ENCODE measurements at places on chromosomes 3 and 15. TPM values are rescaled to one million over a fixed set of nuclear protein-coding genes. Genes with fewer than 3 reads are reported as not detected.

DNA sequence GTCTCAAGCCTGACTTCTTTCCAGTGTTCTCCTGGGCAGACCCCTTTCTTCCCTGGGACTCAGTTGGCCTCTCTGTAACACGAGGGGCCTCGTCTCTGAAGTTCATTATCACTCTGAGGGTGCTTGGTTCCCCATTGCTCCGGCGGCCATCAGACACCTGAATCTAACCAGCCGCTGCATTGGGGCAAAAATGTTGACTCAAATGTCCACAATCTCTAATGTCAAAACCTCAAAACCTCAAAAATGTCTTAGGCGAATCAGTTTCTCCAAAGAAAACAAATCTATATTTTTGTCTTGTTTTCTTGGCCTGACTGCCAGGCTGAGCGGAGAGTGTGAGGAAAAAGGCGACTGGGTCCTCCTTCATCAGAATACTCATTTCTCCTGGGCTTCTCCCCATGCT lies 220.7 kb downstream of the VPS13C start:
- no peak for DNase-seq

MOBP gene
- polyA plus RNA-seq: 0.05 TPM

DNA sequence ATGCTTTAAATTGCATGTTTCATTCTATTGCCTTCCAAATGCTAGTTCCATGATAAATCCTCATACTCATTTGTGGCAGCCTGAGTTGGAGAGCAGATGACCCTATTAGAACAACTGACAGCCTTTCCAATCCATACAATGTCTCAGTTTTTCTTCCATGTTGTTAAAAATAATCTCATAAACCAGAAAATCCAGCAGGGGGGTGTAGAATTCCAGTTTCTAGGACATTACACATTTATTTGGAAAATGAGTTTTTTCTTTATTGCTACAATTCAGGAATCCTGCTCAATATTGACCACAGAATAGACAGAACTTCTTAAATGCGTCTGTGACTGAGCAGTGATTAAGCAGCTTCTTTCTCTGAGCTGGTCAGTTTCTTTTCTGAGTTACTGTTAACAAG lies 174.2 kb upstream of the ATP10A start:
- DNase-seq: no peak

GRCh38 chr3:162192340-162193029 lies 695.9 kb downstream of the OTOL1 start:
- no peak for DNase-seq

Measured in hindlimb muscle (tissue), 1 donor.